ENCODE measurements at places on chromosomes 5 and 9.

GRCh38 chr9:95771556-95772246 lies 103.8 kb upstream of the ERCC6L2 start:
- no peak for DNase-seq

GRCh38 chr5:125053179-125053578 lies 306.7 kb upstream of the ZNF608 start:
- DNase-seq: no peak

DNA sequence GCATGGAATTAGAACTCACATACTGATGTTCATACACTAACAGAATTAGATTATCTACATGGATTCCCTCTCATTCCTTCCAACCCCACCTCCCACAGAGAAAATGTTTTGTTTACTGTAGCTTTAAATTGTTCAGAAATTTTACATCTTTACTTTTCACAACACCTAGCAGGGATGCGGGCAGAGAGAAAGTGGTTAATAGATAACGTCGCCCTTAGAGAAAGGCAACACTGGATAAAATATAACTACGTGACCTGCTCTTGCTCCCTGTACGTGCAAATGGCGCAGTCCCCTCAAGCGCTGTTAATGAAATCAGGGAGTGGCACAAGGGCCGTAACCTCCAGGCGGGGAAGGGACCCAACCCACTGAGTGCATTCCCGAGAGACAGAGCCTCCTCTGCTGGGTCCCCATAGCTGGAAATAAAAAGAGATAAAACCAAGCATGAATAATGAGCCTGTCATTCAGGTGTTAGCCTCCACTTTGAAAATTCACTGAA lies 125.3 kb upstream of the DAPK1 start:
- DNase-seq: no peak

GRCh38 chr5:39161578-39161977 lies 57.8 kb downstream of the FYB1 start:
- no peak for DNase-seq

GRCh38 chr9:86098824-86099700 lies at the start of gene GOLM1:
GOLM1 (minus strand) TSS chr9:86099558; CDS start chr9:86079320, 20,238 bp downstream.
- DNase-seq: no peak

DNA sequence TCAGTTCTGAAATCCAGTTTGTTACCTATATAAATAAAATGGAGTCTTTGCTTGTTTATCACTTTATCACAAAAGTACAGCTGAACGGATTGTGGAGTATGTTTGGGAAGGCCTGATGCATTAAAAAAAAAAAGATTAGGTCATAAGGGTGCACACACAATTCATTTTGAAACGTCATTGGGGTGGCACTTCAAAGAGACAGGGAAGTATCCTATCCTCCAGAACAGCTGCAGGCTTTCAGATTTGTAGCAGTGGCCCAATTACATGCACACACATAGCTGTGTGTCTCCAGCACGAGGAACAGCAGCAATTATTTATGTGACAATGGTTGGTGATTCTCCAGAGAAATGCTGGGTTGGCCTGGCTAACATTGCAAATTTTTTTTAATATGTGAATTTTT lies 46.8 kb upstream of the FER start:
- DNase-seq: no peak

DNA sequence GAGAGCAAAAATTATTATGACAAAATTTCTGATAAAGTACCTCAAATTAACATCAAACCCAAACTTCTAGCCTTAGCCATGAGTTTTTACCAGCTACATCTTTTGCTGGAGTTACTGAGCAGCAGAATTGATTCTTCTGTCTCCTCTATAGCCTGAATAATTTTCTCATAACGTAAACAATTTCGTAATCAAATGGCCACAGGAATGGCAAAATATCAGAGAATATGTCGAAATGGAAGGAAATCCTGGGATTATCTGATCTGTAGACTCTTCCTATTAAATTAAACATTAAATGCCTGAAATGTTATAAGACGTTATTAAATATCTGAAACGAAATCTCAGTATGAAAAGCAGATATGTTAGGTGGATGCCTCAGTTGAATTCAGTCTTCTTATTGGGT lies 41.1 kb downstream of the LURAP1L start:
- no peak for DNase-seq

- no peak for DNase-seq
Measured at GRCh38 chr5:1879292-1880263, 3.1 kb downstream of the IRX4 start.

- no peak for DNase-seq
Measured at GRCh38 chr5:172540099-172540870, 86.0 kb upstream of the SH3PXD2B start.

- no peak for DNase-seq
Measured at GRCh38 chr5:173535976-173536639, 80.3 kb downstream of the BOD1 start.

DNA sequence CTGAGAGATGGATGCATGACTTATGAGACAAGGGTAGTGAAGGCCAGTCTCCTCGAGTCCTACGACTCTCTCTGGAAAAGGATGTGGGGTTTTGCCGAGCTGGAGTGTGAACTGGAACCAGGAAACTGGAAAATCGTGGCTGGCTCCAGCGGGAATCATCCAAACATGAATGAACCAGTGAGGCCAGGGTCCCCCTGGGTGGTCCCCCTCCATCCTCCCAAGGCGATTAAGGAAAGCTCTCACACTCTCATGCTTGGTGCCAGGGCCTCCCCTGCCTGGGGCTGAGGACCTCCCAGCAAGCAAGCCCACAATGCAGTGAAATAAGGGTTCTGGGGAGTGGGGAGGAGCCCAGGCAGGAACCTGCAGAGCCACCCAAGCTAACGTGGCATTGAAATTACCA lies 9.6 kb upstream of the AMBP start:
- DNase-seq: no peak

GRCh38 chr5:2801577-2802525 lies 50.4 kb upstream of the IRX2 start:
- DNase-seq: no peak

DNA sequence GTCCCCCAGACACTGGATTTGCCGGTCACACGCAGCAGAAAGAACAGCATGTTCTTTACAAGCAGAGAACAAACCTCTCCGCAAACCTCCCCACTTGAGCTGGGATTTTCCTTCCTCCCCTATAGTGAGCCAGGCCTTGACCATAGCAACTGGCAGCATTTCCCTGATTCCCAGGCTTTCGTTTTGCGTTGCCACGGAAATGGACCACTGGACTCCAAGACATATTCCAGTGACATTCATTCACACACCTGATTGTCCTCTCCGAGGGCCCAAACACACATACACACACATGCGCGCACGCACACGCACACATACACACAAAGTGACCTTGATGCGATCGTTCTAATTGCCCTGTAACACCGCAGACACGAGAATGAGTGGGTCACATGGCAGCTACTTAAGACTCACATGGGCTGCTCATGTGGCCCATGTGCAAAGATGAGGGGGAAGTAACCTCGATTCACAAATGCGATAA lies 80.9 kb upstream of the CPEB4 start:
- no peak for DNase-seq

DNA sequence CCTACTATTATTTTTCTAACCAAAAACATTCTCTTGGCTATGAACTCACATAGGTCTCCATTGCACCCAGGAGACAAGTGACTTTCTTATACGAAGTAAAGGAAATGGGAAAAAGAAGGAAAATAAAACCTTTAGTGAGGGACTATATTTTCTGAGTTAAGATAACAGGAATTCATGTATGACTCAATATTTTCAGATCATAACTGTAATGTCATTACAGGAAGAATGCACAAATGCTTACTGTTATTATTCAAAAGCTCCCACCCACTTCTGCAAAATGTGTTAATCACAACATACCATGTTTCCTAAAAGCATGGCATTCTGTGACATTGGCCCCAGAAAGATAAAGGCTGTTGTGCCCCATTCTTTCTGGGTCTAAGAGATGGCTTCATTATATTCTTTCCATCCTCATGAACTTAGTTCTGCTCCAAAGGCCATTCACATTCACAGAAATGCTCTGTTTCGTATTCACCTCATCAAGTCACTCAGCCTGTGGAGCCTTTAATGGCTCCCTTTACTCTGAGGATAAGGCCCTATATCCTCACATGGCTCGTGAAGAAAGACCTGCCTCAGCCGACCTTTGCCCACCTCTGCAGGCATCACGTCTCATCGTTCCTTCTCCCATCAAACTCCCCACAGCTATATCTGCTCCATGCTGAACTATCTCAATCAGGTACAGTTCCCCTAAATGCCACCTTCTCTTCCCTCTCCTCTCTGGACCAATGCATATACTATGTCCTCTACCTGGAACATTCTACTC lies 77.0 kb downstream of the ABCA1 start:
- no peak for DNase-seq

GRCh38 chr9:90457386-90458190 lies 185.0 kb downstream of the DIRAS2 start:
- DNase-seq: no peak

DNA sequence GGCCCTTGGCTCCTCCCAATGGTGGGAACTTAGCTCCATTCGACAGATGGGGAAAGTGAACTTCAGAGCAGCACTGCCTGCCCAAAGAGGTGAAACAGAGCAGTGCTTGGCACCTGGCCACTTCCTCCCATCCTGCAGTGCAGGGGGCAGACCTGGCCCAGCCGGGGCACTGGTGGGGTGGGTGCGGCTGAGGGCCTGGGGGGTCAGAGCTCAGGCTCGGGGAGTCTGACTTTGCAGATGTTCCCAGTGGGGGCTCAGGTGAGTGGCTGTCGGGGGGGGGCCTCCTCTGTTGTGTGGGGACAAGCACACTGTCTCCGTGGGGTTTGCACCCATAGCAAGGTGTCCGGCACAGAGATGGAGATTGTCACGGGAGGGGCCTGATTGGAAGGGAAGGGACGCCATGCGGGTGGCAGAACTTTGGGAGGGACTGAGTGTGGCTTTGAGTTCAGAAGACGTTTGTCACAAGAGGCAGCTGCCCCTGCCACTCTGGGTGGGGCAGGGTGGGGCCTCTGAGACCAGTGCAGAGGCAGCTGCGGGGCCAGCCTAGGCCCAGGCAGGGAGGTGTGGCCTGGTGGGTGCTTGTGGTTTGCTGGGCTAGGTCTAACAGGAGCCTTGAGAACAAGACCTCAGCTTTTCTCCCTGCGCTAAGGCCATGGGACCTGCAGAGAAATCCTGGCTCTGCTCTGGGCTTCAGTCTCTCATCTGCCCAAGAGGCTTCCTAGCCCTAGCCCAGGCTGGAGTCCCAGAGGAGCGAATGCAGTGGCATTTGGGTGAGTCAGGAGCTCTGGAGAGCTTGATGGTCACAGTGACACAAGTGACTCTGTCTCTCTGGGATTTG lies 2.5 kb downstream of the MYMK start:
- no peak for DNase-seq

DNA sequence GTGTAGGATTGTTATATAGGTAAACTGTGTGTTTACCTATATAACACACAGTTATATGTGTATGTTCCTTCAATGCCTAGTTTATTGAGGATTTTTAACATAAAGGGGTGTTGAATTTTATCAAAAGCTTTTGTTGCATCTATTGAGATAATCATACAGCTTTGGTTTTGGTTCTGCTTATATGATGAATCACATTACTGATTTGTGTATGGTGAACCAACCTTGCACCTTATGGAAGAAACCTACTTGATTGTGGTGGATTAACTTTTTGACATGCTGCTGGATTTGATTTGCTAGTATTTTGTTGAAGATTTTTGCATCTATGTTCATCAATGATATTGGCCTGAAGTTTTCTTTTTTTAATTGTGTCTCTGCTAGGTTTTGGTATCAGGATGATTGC lies 194.9 kb downstream of the TMEM167A start:
- DNase-seq: no peak

DNA sequence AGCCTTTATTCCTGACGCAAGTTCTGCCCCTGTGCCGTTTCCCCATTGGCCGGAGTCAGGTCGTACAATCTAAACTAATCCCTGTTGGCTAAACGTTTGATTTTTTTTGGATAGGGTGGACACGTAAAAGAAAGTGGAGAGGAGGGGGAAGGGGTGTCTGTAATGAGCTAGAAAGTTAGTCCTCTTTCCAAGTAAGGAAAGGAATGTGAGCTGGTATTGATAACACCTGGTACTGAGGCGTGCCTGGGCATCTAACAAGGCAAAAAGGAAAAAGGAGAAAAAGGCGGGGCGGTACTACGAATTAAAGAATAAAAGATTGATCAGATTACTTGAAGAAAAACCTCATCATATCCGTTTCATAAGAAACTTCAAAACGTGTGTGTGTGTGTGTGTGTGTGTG lies 665.2 kb downstream of the ANXA1 start:
- no peak for DNase-seq

DNA sequence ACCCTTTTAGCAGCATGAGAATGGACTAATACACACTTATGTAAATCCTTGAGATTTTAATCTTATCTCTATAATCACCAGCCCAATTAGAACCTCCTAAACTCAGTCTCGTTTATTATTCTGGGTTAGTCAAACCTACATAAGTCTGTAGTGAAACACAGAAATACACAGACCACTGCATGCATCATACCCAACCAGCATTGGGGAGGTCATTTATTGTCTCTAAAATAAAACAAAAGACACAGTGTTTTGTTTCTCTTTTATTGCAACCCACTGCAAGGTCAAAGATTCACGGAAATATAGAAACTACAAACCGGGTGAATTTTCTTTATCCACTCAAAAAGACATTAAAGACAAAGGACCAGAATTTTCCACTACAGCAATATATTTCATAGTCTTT lies 188.1 kb upstream of the EFNA5 start:
- no peak for DNase-seq

GRCh38 chr9:105681724-105682123 lies 12.6 kb upstream of the TMEM38B start:
- DNase-seq: no peak

- peak; percentile 93 for DNase-seq
Measured at GRCh38 chr9:35646533-35647265, 4.0 kb downstream of the SIT1 start.

GRCh38 chr5:50320131-50320749 lies 120.8 kb downstream of the EMB start:
- DNase-seq: no peak

DNA sequence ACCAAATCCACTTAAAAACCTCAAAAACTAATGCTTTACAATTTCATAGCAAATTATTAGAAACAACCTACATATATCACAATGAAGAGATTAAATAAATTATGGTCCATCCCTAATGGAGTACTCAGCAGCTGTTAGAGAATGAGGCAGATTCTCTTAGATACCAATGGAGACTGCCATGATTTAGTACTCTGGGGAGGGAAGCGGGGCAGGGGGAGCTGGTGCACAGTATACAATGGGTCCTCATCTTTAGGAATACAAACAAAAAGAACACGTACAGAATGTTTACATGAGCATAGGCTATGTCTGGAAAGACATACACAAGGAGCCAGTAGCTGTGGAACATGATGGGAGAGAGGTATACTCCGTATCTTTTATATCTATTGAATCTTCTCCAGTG lies 2.0 kb downstream of the LIFR start:
- no peak for DNase-seq

DNA sequence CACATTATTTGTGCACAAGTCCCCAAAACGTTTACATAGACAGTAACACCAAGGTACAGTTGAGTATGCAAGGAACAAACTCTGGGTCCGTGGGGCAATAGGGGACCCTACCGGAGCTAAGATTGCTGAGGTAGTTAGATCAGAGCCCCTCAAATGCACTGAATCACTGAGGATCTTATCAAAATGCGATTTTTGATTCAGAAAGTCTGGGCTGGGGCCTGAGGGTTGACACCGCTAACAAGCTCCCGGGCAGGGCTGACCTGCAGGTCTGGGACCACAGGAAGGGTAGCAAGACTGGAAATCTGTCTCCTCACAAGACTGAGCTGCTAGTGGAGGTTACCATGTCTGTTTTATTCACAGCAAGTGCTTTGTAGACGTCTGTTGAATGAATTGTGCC lies 1.8 kb upstream of the IL3 start:
- no peak for DNase-seq
